ENCODE measurements at places on chromosomes 2 and 18.

DNA sequence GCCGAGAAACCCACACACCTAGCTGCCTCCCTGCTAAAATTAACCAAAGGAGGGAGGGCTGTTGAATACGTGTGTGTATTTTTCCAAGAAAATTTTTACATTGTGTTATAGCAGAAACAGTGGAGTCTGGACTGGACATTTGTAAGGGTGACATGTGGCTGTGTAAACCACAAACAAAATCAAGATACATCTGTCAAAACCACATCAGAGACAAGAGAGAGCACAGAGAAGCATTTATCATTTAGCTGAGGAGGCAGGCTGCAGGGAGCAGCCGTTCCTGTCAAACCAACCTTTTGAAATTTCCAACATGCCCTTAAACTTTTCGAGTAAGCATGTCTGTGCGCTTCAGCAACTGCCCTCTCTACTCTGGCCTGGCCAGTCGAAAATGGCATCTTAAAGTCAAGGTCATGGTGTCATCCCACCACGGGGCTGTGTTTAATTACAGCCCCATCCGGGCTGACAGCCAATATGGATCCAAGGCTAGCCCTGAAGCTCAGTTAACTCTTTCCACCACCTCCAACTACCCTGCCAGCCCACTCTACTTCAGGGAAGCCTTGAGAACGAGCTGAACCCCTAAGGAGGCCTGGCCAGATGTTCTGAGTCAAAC is 8.4 kb downstream of the BCL11A start:
- no peak for DNase-seq

GRCh38 chr2:189273734-189274133 is 94.2 kb upstream of the COL5A2 start:
- no peak for DNase-seq

- no peak for DNase-seq
Observed at GRCh38 chr2:167732326-167732725, 515.1 kb downstream of the STK39 start.

GRCh38 chr2:27049422-27050280 is 1.8 kb upstream of the AGBL5 start:
- peak; percentile 31 for DNase-seq

- DNase-seq = no peak
Observed at GRCh38 chr2:123916531-123916930, 108.6 kb upstream of the CNTNAP5 start.

GRCh38 chr2:110790907-110791306 is 58.5 kb downstream of the ACOXL start:
- DNase-seq = no peak

DNA sequence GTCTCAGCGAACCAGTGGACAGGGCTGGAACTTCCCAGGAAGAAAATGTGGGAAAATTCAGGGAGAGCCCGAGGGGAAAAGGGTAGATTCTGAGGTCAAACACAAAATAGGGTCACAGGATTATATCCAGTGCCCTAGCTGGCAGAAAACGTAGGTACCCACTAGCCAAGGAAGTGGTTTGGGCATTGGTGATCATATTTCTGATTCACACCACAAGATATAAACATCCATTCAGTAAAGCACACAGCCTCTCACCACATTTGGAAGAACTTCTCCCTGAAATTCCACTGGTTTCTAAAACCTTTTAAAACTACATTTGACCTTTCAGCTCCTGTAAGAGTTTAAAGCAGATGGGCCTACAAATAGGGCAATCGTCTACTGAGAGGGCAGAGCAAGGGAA is 186.9 kb downstream of the TTC32 start:
- DNase-seq = no peak

DNA sequence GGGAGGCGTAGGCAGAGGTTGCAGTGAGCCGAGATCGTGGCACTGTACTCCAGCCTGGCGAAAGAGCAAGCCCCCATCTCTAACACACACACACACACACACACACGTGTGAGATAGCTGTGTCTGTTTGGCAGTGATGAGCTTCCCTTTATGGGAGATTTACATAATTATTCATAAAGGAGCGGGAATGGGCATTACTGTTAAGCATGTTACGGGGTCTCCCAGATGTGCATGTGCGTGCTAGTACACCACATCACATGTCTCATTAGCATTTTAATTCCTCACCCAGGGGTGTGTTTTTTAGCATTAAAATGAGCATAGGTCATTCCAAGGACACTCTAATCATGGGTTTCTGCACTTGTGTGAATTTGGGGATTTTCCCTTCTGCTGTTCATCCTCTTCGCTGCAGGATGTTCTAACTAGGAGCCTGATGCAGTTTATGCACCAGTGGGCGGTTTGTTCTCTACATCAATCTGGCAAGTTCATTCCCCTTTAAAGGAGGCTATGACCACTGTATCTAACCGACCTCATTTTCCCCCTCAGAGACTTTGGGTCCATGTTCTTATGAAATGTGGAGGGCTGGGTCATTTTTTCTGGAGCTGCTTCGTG is 1.0 kb upstream of the FAM178B start:
- no peak for DNase-seq

DNA sequence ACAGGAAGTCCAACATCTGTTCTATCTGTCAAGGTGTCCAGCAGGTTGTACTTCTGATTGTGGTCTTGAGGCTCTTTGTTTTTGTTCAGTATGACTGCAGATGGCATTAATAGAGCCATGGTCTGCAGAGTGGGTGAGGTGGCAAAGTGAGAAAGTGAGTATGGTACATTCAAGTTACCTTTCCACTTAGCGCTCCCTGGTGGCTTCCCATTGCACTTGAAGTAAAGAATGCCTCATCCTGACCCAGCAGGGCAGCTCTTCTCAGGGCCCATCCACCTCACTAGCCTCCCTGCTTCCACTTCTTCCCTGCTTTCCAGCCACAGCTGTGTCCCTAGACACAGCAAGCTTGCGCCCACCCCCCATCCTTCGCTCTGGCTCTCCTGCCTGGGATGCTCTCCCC is 148.0 kb upstream of the ALPP start:
- DNase-seq = no peak

DNA sequence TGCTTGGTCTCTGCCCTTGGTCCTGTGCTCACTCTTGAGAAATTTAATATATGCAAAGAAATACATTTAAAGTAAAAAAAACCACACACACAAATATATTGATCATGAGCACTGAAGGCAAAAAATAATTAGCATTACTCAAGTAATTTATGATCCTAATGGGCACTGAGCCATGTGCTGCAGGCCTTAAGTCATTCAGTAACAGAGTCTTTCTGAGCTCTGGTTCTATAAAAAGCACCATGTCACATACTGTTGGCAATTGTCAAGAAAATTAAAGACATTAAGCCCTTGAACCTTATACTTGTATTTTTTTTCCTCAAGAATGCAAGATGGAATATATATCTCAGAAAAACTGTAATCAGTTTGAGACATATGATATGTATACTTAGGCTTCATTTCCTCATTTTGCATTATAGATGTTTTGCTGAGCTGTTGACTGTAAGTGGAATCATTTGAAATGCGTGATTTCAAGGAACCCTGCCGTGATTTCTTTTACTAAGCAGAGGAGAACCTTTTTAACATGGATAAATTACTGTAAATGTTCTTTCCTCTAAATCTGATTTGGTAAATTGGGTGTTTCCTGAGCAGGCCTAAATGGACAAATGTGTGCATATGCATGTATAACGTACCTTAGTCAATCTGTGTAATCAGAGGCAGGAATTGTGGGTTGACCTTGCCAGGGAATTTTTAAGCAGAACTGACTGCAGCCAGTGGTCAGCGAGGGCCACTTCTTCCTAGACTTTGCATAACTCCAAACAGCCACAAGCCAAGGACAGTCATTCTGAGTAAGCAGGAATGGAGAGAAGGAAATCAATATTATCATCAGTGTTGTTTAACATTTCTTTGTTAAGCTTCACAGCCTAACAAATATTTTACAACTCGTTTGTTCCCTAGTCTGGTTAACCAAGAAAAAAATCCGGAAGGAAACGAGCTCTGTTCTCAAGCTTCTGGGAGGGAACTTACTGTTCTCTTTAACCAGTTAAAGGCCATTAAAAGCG is 191.5 kb upstream of the ATP5MC3 start:
- DNase-seq = no peak
